Activated CD4-positive, CD25-positive, alpha-beta regulatory T cell treated with anti-CD3 and anti-CD28 coated beads, Interleukin-2, amount 50 U/mL, for 72 hours (primary cell): ENCODE measurements at places on chromosomes 16 and 17.

GRCh38 chr17:31158746-31159377, 64.1 kb downstream of the NF1 start:
- DNase-seq, result no peak

DNA sequence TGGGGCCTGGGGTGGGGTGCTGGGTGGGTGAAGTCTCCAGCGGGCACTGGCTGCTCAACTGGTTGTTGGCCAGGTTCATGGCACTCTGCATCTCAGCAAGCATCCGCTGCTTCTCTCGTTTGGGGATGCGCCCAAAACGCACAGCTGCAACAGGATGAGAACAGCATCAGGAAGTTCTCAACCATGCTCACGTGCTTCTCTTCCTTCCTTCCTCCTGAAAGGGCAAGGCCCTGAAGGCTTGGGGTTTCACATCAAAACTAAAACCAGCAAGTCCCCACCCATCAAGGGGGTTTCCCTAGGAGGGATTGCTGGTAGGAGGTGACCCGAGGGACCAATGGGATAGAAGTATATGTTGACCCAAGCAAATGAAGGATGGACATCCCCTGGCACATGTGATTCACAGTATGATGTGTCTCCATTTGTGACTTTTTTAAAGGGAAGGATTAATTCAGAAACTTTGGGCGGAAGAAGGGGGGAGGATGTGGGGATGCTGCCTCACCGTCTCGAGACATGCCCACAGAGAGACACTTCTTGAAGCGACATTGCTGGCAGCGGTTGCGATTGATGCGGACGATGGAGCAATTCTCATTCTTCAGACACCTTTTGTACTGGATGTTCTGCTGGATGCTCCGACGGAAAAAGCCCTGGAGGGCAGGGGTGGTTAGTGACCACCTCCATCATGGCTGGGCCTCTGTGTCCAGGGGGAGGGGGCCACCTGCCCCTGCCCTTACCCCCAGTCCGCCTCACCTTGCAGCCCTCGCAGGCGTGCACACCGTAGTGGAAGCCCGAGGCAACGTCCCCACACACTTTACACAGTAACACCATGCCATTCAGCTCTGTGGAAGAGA, 4.2 kb downstream of the NR1D1 start:
- peak; percentile 70 for DNase-seq

- DNase-seq, result no peak
Observed at GRCh38 chr17:79826204-79826680, 13.0 kb downstream of the CBX4 start.

GRCh38 chr17:66791347-66791746, 43.6 kb upstream of the CACNG5 start:
- DNase-seq, result no peak

- DNase-seq, result no peak
Observed at GRCh38 chr16:66274335-66275110, 92.0 kb upstream of the CDH5 start.

GRCh38 chr17:78658281-78658785, 81.1 kb upstream of the DNAH17 start:
- no peak for DNase-seq

- DNase-seq, result no peak
Observed at GRCh38 chr16:85088570-85089199, 23.6 kb downstream of the CIBAR2 start.

- DNase-seq, result no peak
Observed at GRCh38 chr16:73150786-73151185, 102.9 kb upstream of the ZFHX3 start.

DNA sequence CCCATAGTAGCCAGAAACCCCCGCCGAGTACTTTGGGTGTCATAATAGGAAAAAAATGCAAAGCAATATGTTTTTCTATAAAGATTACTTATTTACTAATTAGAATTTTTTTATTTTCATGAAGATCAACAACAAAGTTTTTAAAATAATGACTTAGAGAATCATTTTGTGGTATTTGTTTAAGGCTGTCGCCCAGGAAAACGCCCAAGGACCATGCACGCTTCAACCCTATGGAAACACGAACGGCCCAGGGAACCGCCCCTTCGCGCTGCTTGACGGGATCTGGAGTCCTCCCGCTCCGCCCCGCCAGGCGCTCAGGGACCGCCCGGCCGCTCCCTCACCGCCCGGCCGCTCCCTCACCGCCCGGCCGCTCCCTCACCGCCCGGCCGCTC, 408 bp upstream of the KPNA2 start:
- DNase-seq, result peak; percentile 89

DNA sequence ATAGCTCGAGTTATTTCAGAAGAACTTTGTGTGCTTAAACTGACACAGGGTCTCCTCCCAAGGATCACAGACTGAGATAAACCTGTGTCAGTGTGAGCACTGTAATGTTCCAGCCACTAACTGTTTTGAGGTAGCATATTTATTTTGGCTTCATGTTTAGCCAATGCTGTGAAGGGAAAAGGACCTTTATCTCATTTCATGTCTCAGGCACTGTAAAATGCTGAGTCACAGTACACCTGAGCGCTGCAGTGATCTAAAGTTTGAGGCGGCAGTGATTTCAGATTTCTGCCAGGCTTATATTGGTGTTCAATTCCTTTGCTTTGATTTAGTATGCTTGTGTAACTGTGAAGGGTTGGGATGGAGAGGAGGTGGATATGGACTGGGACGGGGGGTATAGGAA, 3.1 kb upstream of the DNAJA2 start:
- no peak for DNase-seq

- no peak for DNase-seq
Observed at GRCh38 chr16:7086822-7087616, 245.6 kb upstream of the RBFOX1 start.
